Tibial nerve (tissue), 4 donors: ENCODE measurements at places on chromosomes 4 and X. TPM values are rescaled to one million over a fixed set of nuclear protein-coding genes. Genes with fewer than 3 reads are reported as not detected.

- no peaks in the 10 kb centered on the region for H3K36me3 ChIP-seq
- no peaks in the 10 kb centered on the region for H3K4me1 ChIP-seq
- no peaks in the 10 kb centered on the region for H3K27me3 ChIP-seq
These were observed 42.2 kb upstream of the GUCY1A1 start for GRCh38 chr4:155624478-155624877.

Gene SOX3
- not detected for total RNA-seq

DNA sequence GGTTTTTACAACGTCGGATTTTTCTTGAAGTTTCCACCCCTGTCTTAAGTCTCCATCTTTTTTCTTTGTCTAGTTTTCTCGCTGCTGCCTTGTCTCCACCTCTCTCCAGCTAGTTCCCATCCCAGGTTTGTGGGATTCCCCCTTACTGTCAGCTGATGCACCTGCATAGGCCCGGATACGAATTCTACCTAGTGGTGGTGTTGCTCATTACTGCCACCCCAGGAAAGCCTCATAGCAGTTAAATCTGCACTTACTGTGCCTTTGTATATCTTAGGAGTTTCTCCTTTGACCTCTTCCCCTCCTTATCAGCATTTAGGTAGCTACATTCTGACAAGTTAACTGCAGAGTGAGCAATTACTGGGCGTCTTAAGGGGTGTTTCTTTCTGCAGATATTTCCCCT is 1693.1 kb upstream of the TENM3 start:
- no peak overlapping the region for H3K4me3 ChIP-seq
- H3K36me3 ChIP-seq = no peaks in the 10 kb centered on the region
- H3K27me3 ChIP-seq = no peaks in the 10 kb centered on the region
- no peak for DNase-seq
- H3K4me1 ChIP-seq = no peaks in the 10 kb centered on the region
- no peak overlapping the region for H3K27ac ChIP-seq

- no peak overlapping the region for H3K4me3 ChIP-seq
- no peak for DNase-seq
- no peaks in the 10 kb centered on the region for H3K4me1 ChIP-seq
- peaks cover 24% of the 10 kb centered on the region for H3K27me3 ChIP-seq
- H3K27ac ChIP-seq = no peak overlapping the region
These were observed 32.0 kb downstream of the PAGE2 start for GRCh38 chrX:55120761-55121358.

Gene RIPPLY1
- not detected for total RNA-seq

- no peaks in the 10 kb centered on the region for H3K36me3 ChIP-seq
- no peak for DNase-seq
- H3K27me3 ChIP-seq = no peaks in the 10 kb centered on the region
- H3K4me1 ChIP-seq = no peaks in the 10 kb centered on the region
- no peak overlapping the region for H3K27ac ChIP-seq
These were observed 78.5 kb upstream of the BLTP1 start for GRCh38 chr4:122073615-122074014.

Gene CT45A5
- not detected for total RNA-seq

DNA sequence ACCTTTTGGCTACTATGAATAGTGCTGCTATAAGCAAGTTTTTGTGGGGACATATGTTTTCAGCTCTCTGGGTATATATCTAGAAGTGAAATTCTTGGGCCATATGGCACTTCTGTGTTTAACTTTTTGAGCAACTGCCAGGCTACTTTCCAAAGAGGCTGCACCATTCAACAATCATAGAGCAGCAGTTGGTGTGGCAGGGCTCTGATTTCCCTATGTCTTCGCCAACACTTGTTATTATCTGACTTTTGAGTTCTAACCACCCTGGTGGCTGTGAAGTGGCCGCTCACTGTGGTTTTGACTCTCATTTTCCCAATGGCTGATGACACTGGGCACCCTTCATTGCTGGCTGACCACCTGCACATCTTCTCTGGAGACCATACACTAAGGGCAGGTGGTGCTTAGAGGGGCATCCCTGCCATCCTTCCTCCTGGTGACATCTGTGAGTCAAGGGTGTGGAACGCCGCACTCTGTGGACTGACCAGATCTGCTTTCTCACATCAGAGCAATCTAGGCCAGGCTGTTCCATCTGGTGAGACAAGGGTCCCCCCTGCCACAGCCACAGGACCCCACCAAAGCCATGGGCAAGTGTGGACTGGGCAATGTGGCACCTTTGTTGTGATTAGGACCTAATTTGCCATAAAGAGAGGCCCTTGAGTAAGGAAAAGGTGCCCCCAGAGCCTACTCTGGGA is 49.6 kb downstream of the ZFYVE28 start:
- DNase-seq = no peak
- no peak overlapping the region for H3K4me3 ChIP-seq
- H3K36me3 ChIP-seq = no peaks in the 10 kb centered on the region
- H3K27ac ChIP-seq = no peak overlapping the region

Gene SCRG1
- 0.87 TPM for total RNA-seq

GRCh38 chr4:122744229-122744628 is 11.7 kb downstream of the BBS12 start:
- no peaks in the 10 kb centered on the region for H3K36me3 ChIP-seq
- H3K27ac ChIP-seq = no peak overlapping the region
- no peak overlapping the region for H3K4me3 ChIP-seq
- DNase-seq = no peak
- H3K4me1 ChIP-seq = no peaks in the 10 kb centered on the region

DNA sequence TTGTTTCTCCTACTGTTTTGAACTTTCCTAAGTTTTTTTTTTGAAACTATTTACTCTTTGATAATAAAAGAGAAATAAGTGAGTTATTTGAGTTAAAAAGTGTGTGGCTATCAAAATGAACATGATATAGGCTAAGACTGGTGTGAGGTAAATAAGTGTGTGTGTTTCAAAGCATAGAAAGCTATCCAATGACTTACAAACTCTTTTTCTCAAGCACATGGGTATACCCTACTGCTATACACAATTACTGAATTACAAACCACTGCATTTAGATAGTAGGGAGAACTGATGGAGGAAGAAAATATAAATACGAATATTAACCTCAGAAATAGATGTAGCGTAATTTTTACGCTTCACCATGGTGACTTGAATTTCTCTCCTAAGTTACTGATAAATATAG is 305.8 kb upstream of the ANXA10 start:
- H3K36me3 ChIP-seq = no peaks in the 10 kb centered on the region
- no peak for DNase-seq
- H3K27ac ChIP-seq = no peak overlapping the region
- H3K27me3 ChIP-seq = no peaks in the 10 kb centered on the region

GRCh38 chrX:15336023-15336413 is 695 bp upstream of the PIGA start:
- no peaks in the 10 kb centered on the region for H3K36me3 ChIP-seq
- H3K27me3 ChIP-seq = no peaks in the 10 kb centered on the region
- no peak for DNase-seq

Gene ESX1
- not detected for total RNA-seq

DNA sequence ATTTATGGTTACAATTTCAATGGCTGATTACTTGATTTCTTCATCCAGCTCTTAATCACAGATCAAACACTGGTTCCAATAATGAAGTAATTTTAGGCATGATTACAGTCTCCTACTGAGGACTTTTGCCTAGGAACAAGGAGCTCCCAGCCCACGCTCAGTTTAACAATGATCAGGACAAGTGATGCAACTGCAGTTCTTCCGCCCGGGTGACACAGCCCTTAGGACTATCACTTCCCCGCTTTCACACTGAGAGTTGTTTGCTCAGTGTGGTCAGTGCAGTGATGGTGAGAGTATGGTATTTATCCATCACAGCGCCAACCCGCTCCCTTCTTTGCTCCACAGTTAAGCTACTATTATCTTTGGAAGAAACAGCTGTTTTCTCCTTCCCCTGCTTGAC is 203.2 kb upstream of the MBNL3 start:
- H3K36me3 ChIP-seq = no peaks in the 10 kb centered on the region
- H3K27me3 ChIP-seq = peaks cover 39% of the 10 kb centered on the region
- no peaks in the 10 kb centered on the region for H3K4me1 ChIP-seq
- DNase-seq = no peak

Gene DCAF8L2
- not detected for total RNA-seq

Gene NAA15
- total RNA-seq = 42.3 TPM

GRCh38 chrX:2320580-2321327 is 180.0 kb downstream of the DHRSX start:
- no peaks in the 10 kb centered on the region for H3K4me1 ChIP-seq
- peaks cover 10% of the 10 kb centered on the region for H3K36me3 ChIP-seq
- H3K27me3 ChIP-seq = no peaks in the 10 kb centered on the region
- H3K4me3 ChIP-seq = no peak overlapping the region

DNA sequence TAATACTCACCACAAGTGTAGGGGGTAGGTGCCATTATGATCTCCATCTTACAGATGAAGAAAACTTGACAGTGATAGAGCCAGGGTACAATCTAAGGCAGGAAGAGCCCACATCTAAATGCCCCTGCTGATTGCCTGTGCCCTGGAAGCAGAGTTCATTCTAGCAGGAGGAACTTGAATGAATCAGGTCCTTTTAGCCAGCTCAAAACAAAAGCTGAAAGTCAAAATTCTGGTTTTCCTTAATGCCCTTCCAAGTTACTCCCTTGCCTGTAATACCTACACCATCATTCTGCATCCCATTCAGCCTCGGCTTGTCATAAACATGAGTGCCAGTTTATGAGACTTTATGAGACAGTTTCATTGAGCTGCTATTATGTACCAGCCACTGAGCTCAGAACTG is 89.6 kb downstream of the SCD5 start:
- H3K27me3 ChIP-seq = no peaks in the 10 kb centered on the region
- peaks cover 13% of the 10 kb centered on the region for H3K36me3 ChIP-seq
- no peak overlapping the region for H3K4me3 ChIP-seq
- H3K27ac ChIP-seq = no peak overlapping the region
- no peaks in the 10 kb centered on the region for H3K4me1 ChIP-seq

- H3K27ac ChIP-seq = no peak overlapping the region
- no peak for DNase-seq
- H3K36me3 ChIP-seq = no peaks in the 10 kb centered on the region
- no peaks in the 10 kb centered on the region for H3K4me1 ChIP-seq
- no peak overlapping the region for H3K4me3 ChIP-seq
These were observed 482.1 kb upstream of the CPEB2 start for GRCh38 chr4:14520171-14520570.

GRCh38 chr4:99043346-99043745 is 45.2 kb downstream of the ADH5 start:
- no peak for DNase-seq
- no peaks in the 10 kb centered on the region for H3K36me3 ChIP-seq
- H3K4me3 ChIP-seq = no peak overlapping the region
- H3K27me3 ChIP-seq = no peaks in the 10 kb centered on the region
- no peaks in the 10 kb centered on the region for H3K4me1 ChIP-seq
